SK-N-SH (cell line): ENCODE measurements at places on chromosomes 2 and 18. TPM values are rescaled to one million over a fixed set of nuclear protein-coding genes. Genes with fewer than 3 reads are reported as not detected.

DNA sequence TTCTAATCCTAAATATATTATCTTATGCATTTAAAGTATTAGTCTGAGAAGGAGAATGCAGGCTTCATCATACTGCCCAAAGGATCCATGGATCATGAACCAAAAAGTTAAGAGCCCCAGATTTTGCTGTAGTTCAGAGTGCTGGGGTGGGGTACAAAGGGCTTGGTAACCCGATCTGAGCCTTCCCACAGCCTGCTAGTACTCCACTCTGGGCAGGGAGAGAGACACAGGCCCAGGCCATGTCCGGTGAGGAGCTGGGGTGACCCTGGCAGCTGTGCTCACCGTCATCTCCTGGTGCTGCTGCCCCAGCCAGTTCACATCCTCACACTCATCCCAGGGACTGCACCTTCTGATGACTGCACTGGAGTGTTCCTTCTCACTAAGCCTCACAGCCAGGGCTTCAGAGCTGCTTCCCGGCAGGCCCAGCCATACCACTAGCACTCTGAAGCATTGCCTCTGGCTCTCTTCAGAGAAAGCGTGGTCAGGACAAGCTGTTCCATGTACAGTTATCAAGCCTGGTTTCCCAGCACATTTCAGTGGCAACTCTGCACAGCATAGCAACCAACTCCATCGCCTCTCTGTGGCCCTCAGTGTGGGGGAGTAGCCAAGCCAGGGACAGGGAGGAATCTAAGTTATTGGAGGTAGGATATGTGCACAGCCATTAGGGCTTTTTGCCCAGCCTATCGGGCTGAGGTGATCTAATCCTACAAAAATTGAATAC lies 189.0 kb upstream of the CTAGE1 start:
- H3K27me3 ChIP-seq, result peaks cover 43% of the 10 kb centered on the region; the same call in 1 of the 2 replicates
- H3K4me3 ChIP-seq, result no peak overlapping the region
- H3K4me1 ChIP-seq, result no peaks in the 10 kb centered on the region
- no peak overlapping the region for H3K27ac ChIP-seq

- no peaks in the 10 kb centered on the region for H3K27me3 ChIP-seq
- no peaks in the 10 kb centered on the region for H3K4me1 ChIP-seq
- no peak overlapping the region for H3K27ac ChIP-seq
- DNase-seq, result no peak
- H3K36me3 ChIP-seq, result no peaks in the 10 kb centered on the region
- no peak overlapping the region for H3K4me3 ChIP-seq
Measured at GRCh38 chr2:201349601-201350000, 7.5 kb downstream of the FLACC1 start.

- H3K36me3 ChIP-seq, result peaks cover 6% of the 10 kb centered on the region
- no peak overlapping the region for H3K27ac ChIP-seq
- H3K27me3 ChIP-seq, result no peaks in the 10 kb centered on the region
Measured at GRCh38 chr2:121489911-121490583, 40.6 kb upstream of the RNU4ATAC start.

DNA sequence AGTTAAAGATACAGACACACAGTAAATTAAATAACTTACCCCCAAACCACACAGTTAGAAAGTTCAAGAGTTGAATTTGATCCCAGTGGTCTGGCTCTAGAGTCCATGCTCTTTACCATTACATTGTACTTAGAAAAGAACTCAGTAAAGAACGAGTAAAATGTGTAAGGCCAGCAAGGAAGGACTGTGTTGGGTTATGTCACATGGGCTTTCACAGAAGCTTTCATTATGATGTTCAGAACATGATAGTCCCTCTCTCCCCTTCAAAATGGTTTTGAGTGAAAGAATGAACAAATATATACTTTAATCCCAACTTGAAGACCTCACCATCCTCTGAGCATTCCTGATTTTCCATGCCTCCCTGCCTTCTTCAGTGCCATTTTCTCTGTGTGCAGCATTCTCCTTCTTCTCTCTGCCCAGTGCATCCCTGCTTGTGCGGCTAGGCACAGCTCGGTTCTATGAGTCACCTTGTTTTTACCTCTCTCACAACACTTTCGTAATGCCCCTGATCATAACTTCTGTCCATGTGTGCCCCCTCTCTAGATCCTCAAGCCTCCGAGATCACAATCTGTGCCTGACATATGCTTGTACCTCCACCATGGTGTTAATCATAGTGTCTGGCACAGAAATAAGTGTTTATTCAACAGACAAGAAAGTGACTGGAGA lies 22.0 kb downstream of the RASGRP3 start:
- peaks cover 21% of the 10 kb centered on the region; the same call in 1 of the 2 replicates for H3K4me1 ChIP-seq
- no peak for DNase-seq
- H3K4me3 ChIP-seq, result peak overlapping the region; percentile 28; the same call in 1 of the 2 replicates
- H3K27me3 ChIP-seq, result no peaks in the 10 kb centered on the region

DNA sequence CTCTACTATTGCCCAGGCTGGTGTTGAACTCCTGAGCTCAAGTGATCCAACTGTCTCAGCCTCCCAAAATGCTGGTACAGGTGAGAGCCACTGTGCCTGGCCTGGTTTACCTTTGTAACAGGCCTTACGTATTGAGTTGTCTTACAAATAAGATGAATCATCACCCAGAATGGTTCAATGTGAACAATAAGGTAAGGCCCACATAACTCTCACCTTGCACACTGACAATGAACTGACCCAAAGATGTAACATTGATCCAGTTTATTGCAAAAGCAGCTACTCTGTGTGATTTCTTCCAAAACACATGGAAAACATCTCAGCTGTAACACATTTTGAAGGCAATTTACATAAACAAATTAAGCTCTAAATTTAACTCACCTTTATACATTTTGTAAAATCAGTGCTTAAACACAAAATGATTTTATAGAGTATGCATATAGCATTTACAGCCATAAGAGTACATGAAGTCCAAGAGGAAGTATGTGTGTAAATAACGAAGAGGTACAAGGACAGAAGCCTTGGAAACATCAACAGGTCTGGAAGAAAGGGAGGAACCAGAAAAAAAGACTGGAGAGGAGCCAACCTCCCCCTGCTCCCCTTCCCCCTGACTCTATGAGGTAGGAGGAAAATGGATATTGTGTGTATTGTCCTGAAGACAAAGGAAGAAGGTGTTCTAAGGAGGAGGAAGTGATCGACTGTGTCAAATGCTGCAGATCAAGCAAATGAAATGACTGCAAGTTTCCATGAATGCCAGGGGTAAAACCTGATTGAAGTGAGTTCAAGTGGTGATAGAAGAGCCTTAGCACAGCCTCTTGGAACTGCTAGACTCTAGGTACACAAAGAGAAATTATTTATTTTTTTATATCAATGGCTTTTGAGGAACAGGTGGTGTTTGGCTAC lies 5.6 kb upstream of the WDFY1 start:
- H3K4me1 ChIP-seq, result no peaks in the 10 kb centered on the region; the same call in 1 of the 2 replicates
- H3K36me3 ChIP-seq, result no peaks in the 10 kb centered on the region
- no peak for DNase-seq
- H3K27me3 ChIP-seq, result no peaks in the 10 kb centered on the region

- H3K36me3 ChIP-seq, result peaks cover 9% of the 10 kb centered on the region
- no peak for DNase-seq
- H3K27ac ChIP-seq, result no peak overlapping the region
- no peak overlapping the region for H3K4me3 ChIP-seq
- H3K27me3 ChIP-seq, result no peaks in the 10 kb centered on the region
- no peaks in the 10 kb centered on the region for H3K4me1 ChIP-seq
Measured at GRCh38 chr2:152348388-152348787, 13.4 kb downstream of the FMNL2 start.

GRCh38 chr2:207662203-207662602 lies 37.0 kb upstream of the METTL21A start:
- H3K4me3 ChIP-seq, result no peak overlapping the region
- no peaks in the 10 kb centered on the region for H3K27me3 ChIP-seq
- no peak overlapping the region for H3K27ac ChIP-seq
- H3K4me1 ChIP-seq, result 0 out of 2 replicates have a peak, but pooled peaks cover 6% of the 10 kb centered on the region
- no peak for DNase-seq

- no peaks in the 10 kb centered on the region for H3K36me3 ChIP-seq
- no peaks in the 10 kb centered on the region for H3K27me3 ChIP-seq
- H3K4me1 ChIP-seq, result no peaks in the 10 kb centered on the region
- H3K27ac ChIP-seq, result no peak overlapping the region
- no peak overlapping the region for H3K4me3 ChIP-seq
Measured at GRCh38 chr2:100606726-100607343, 44.0 kb downstream of the PDCL3 start.

- H3K27ac ChIP-seq, result no peak overlapping the region
- no peaks in the 10 kb centered on the region; the same call in 1 of the 2 replicates for H3K27me3 ChIP-seq
- no peaks in the 10 kb centered on the region for H3K4me1 ChIP-seq
Measured at GRCh38 chr18:12121175-12122042, 27.8 kb downstream of the ANKRD62 start.

DNA sequence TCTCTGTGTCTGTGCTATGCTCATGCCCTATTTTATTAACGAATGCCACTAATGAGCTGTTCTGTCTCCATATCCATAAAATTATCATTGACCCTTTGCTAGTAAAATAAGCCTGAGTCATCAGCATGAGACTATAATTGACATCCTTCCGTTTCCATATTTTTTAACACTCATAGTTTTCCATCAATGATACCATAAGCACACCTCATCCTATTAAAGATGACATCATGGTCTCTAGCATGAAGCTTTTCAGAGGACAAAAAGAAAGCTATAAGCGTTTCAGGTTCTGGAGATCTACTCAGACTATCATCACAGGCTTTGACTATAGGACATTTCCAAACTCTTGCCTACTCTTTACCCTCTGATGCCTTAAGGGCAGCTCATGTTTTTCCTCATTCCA lies 1.2 kb upstream of the DSC2 start:
- no peaks in the 10 kb centered on the region for H3K4me1 ChIP-seq
- H3K4me3 ChIP-seq, result no peak overlapping the region
- H3K27ac ChIP-seq, result no peak overlapping the region

- H3K4me1 ChIP-seq, result peaks cover 4% of the 10 kb centered on the region; the same call in 1 of the 2 replicates
- no peaks in the 10 kb centered on the region for H3K27me3 ChIP-seq
- no peak overlapping the region for H3K27ac ChIP-seq
Measured at GRCh38 chr2:28592481-28592880, 96.6 kb downstream of the PLB1 start.

DNA sequence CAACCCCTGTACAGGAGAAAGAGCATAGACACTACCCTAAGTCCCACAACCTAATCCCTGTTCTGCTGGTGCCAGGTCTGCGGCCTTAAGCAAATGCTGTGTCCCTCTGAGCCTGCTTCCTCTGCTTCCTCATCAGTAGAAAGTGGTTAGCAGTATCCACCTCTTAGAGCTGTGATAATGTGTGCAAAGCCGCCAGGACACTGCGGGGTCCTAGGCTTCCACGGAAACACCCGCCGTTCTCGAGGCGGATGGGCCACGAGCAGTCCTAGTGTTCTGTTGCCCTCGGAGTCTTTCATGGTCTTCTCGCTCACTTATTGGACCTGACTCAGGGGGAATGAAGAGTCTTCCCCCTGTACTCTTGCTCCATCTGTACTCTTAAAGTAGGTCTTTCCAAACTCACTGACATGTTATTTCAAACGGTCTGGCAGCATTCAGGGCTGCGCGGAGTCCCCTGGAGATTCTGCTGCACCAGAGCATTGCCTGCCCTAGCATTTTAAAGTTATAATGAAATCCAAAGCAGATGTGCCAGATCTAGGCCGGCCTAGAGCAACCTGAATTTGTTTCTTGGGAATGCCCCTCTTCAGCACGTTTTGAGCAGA lies 107.2 kb upstream of the ZNF236 start:
- no peaks in the 10 kb centered on the region for H3K27me3 ChIP-seq
- DNase-seq, result no peak
- H3K4me1 ChIP-seq, result no peaks in the 10 kb centered on the region
- no peak overlapping the region for H3K27ac ChIP-seq

DNA sequence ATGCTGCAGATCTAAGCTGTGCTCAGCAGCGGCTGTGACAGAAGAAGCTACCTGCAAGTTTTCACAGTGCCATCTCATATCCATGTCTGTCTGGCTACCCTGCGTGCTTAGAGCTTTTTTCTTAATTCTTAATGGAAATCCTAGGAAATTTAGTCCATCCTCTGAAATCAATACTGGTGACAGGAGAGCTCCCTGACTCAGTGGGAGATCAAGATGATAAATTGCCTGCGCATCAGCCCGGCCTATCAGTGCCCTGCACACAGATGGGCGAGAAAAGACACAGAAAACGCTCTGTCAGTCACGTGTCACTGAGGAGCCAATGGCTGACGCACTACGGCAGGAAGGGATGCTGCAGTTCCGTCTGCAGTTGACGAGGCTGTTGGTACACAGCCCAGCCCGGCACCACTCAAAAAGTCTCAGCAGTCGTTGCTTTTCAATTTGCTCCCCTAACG lies 819.6 kb upstream of the FSHR start:
- peak overlapping the region; percentile 74 for H3K27ac ChIP-seq
- peak; percentile 65 for DNase-seq
- no peaks in the 10 kb centered on the region; the same call in 1 of the 2 replicates for H3K4me1 ChIP-seq
- H3K36me3 ChIP-seq, result no peaks in the 10 kb centered on the region
- H3K4me3 ChIP-seq, result peak overlapping the region; percentile 59

DNA sequence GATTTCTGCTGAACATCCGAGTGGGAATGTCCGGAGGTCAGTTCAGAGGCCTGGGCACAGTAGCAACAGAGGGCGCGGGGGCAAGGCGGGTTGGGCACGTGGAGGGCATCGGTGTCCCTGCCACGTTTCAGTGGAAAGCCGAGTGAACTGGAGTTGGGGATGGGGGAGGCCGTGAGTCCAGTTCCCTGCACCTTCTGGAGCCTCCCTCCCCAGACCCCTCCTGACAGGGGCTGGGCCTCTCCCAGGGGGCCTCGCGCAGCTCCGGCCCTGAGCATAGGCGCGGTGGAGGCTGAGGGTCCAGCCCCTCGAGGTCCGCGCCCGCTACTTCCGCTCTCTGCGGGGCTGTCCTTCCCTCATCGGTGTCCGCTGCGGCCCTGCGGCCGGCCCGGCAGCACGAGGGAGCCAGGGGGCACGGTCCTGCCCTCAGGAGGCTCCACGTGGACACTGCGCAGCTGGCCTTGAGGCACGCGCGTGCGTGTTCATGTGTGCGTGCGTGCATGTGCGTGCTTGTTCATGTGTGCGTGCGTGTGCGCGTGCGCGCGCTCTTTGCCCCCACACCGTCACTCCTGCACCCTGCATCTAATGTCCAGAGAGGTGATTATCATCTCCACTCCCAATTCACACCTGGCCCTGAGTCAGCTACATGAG lies 50.2 kb downstream of the PLEKHB2 start:
- no peaks in the 10 kb centered on the region for H3K27me3 ChIP-seq
- no peak overlapping the region for H3K4me3 ChIP-seq
- no peak overlapping the region for H3K27ac ChIP-seq
- H3K4me1 ChIP-seq, result no peaks in the 10 kb centered on the region; the same call in 1 of the 2 replicates
- peaks cover 4% of the 10 kb centered on the region; the same call in 1 of the 2 replicates for H3K36me3 ChIP-seq

RNU2-63P gene
- polyA plus RNA-seq, result not detected in 2 replicates

C18orf63 gene
- polyA plus RNA-seq, result not detected in 2 replicates

CHRNG gene
- not detected in 2 replicates for polyA plus RNA-seq

B3GNT7 gene
- 0.05 and 0.12 TPM in 2 replicates for polyA plus RNA-seq

NOSTRIN gene
- not detected in 2 replicates for polyA plus RNA-seq

RESP18 gene
- polyA plus RNA-seq, result not detected in 2 replicates

C2orf80 gene
- polyA plus RNA-seq, result not detected in 2 replicates

GRHL1 gene
- polyA plus RNA-seq, result 1.0 and 1.6 TPM in 2 replicates

IL1A gene
- not detected in 2 replicates for polyA plus RNA-seq

TOGARAM2 gene
- polyA plus RNA-seq, result 0.10 and 0.69 TPM in 2 replicates
